ENCODE measurements at places on chromosomes 4 and X.

GRCh38 chr4:151652841-151653547 is 107.8 kb downstream of the GATB start:
- DNase-seq: peak; percentile 25

DNA sequence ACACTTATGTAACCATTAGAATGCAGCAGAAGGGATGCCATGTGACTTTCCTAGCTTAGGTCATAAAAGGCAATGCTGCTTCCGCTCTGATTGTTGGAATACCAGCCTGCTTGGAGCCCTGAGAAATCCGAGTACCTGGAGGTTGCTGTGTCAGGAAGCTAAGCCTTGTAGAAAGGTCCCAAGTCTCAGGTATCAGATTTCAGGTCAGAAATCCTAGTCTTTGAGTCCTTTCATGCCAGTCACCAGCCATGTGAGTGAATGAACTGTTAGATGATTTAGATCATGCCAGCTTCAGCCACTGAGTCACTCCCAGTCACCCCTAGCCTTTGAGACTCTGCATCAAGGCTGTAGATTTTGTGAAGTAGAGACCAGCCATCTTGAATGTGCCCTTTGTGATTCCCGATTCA is 23.5 kb downstream of the RAP1GDS1 start:
- no peak for DNase-seq

DNA sequence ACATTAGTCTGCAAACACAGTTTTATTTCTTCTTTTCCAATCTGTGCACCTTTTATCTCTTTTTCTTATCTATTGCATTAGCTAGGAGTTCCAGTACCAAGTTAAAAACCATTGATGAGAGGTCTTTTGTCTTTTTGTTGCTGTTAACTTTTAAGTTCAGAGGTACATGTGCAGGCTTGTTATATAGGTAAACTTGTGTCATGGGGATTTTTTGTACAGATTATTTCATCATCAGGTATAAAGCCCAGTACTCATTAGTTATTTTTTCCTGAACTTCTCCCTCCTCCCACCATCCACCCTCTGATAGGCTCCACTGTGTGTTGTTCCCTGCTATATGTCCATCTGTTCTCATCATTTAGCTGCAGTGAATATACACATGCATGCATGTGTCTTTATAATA is 349.9 kb downstream of the PDHA2 start:
- no peak for DNase-seq

DNA sequence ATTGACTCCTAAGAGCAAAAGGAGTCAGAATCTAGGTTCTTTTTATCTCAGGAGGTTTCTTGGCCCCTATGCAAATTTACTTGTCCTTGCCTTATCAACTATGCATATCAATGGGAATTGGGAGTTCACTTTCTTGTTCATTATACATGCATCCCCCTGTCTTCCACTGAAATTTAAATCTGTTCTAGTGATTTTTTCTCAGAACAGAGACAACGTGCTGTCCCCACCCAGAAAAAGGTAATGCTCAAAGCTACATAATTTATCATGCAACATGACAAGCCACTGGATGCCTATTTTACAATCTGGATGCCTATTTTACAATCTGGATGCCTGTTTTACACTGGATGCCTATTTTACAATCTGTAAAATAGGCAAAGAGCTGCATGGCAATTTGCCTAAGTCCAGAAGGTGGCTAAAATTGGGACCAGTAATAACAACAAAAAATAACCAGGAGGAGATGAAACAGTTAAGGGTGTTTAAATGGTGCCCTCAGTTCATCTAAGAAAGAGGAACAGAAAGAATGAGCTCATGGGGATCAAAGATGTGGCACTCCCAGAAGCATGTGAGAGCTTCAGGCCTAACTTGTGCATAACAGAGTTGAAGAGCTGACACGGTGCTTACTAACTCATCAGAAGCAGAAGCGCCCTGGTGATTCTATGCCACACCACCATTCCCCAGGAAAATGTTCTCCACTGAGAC is 537.8 kb upstream of the BOD1L1 start:
- no peak for DNase-seq

DNA sequence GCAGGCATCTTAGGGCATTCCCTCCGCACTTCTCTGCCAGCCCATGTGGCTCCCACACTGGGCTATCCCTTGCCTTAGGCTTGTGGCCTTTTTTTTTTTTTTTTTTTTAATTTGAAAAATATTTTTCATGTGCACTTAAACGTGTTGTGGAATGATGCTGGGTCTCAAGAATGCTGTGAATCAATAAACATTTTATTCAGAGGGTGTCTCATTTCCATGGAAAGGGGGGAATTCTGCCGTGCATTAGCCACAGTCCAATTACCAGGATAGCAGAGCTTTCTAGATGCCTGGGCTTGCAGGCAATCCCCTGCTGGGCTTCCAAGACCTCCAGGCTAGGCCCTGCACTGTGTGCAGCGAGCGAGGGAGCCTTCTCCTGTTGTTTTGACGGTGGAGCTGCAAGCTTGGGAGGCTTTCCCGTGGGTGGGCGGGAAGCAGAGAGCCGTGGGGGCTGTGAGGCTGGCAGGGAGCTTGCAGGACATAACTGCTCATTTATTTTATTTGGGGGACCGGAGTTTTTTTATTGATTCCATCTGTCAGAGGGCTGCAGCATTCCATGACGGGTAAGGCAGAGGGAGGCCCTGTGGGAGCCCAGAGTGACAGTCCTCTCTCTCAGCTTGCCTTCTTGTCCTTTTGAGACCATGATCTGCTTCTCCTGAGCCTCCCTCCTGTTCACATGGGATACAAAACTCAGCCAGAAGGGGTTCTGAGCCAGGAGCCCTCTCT is 2.6 kb upstream of the CPZ start:
- DNase-seq: no peak

- no peak for DNase-seq
Observed at GRCh38 chrX:38407126-38407525, 54.7 kb downstream of the OTC start.

GRCh38 chrX:108224727-108225621 is 133.4 kb downstream of the ATG4A start:
- peak; percentile 62 for DNase-seq

GRCh38 chr4:123421937-123422781 is 25.6 kb downstream of the SPRY1 start:
- DNase-seq: no peak

- DNase-seq: no peak
Observed at GRCh38 chrX:123077631-123078030, 106.4 kb upstream of the GRIA3 start.

GRCh38 chr4:101174679-101175345 is 172.5 kb downstream of the PPP3CA start:
- DNase-seq: no peak

DNA sequence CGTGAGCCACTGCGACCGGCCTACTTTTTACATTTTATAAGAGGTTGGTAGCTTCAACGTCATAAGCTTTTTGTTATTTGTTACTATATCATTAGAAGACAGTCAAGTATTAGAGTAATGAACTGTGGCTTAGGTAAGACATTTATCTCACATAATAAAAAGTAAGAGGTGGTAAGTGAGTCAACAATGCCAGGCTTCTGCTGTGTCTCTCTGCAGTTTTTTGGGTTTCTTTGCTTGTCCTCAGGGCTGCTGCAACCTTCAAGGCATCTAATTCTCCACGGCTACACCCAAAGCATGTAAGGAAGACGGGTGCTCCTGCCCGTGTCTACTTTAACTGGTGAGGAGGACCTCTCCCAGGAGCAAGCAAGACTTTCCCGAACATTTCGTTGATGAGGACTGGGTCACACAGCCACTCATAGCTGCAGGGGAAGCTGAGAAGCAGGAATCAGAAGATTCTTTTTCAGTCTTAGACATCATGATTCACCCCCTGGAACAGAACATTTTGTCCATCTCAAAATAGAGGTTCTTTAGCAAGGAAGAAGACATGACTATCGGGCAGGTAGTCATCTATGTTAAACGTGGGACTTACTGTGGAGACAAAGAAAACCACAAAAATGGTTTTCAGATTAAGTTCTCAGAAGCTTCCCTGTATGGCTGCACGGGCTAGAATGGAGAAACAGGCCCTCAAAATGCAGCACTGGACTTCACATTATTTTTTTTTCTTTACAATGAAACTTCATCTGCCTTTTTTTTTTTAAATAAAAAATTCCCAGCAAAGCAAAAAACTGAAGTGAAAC is 13.0 kb upstream of the RHOH start:
- no peak for DNase-seq

- no peak for DNase-seq
Observed at GRCh38 chr4:36388710-36389109, 107.3 kb downstream of the DTHD1 start.
